Esophagus squamous epithelium (tissue), 5 donors: ENCODE measurements at places on chromosomes 11 and 22. TPM values are rescaled to one million over a fixed set of nuclear protein-coding genes. Genes with fewer than 3 reads are reported as not detected.

The ANKK1 gene
- 1.3 TPM for total RNA-seq

GRCh38 chr11:43952401-43953342 is 10.2 kb downstream of the C11orf96 start:
- H3K27ac ChIP-seq = no peak overlapping the region
- no peaks in the 10 kb centered on the region for H3K27me3 ChIP-seq
- H3K36me3 ChIP-seq = no peaks in the 10 kb centered on the region
- no peaks in the 10 kb centered on the region for H3K4me1 ChIP-seq
- DNase-seq = no peak

DNA sequence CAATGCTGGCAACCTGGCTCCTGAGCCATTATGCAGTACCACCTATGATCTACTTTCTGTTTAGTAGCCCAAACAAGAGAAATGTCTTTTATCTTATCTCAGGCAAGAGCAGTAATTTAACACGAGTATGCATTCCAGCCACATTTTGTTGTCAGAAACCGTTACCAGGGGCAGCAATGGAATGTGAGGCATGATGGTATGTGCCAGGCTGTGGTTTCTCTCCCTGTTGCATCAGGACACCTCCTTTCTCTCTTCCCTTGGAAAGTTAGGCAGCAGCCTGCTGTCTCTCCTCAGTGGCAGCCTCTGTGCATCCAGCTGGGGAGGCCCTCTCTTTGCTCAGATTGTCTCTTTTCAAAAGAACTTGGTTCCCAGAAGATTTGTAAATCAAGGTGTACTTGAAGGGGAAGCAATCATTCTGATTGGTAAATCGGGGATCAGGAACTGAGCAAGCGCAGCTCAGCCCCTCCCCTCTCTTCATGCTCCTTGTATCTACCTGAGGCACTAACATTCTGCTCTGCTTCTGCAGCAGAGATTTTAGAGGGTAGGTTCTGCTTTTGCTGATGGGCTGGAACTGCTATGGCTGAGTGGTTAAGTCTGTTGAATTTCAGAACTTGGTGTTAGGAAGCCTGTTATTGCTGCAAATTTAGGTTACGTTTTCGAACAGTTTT is 229.2 kb downstream of the ADAMTS15 start:
- no peaks in the 10 kb centered on the region for H3K27me3 ChIP-seq
- no peaks in the 10 kb centered on the region for H3K36me3 ChIP-seq
- H3K4me3 ChIP-seq = no peak overlapping the region
- no peak overlapping the region for H3K27ac ChIP-seq
- peaks cover 2% of the 10 kb centered on the region for H3K4me1 ChIP-seq
- DNase-seq = no peak

DNA sequence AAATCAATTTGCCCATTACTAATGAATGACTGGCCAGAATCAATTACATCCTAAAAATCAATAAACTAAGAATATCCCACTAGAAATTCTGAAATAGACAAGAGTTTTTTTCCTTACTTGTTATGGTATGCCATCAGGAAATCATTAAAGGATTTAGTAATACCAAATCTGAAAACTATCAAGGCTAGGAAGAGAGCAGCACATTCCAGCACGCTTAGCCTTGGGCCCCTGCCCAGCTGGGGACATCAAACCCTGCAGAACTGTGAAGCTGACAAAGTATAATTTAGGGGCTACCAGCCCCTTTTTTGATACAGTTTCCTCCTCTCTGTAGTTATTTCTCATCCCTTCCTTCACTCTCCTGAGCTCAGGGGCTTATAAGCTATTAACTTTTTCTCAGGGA is 247.8 kb upstream of the ZC3H12C start:
- H3K36me3 ChIP-seq = no peaks in the 10 kb centered on the region
- no peak for DNase-seq
- no peak overlapping the region for H3K27ac ChIP-seq
- H3K4me1 ChIP-seq = no peaks in the 10 kb centered on the region
- H3K4me3 ChIP-seq = no peak overlapping the region

DNA sequence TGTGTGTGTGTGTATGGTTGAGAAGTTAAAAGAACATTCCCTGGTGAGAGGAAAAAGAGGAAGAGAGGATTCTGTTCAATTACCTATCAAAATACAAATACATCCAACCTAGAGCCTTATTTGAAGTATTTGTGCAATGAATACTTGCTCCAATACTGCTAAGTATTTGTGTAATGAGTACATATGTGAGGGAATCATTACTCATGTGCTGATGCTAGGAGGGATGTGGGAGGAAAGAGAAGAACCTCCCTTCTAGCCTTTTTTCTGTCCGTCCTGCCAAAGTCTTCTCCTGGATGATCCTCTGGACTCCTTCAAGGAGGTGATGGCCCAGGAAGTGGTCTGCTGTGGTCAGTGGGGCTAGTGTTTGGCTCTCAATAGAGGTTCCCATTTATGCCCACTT is 36.0 kb upstream of the ACCSL start:
- H3K4me3 ChIP-seq = no peak overlapping the region
- H3K27me3 ChIP-seq = no peaks in the 10 kb centered on the region
- H3K36me3 ChIP-seq = no peaks in the 10 kb centered on the region
- no peak for DNase-seq
- no peaks in the 10 kb centered on the region for H3K4me1 ChIP-seq

GRCh38 chr22:23383491-23384361 is 196.4 kb downstream of the IGLL1 start:
- no peak for DNase-seq
- no peaks in the 10 kb centered on the region for H3K27me3 ChIP-seq
- no peak overlapping the region for H3K27ac ChIP-seq
- no peaks in the 10 kb centered on the region for H3K4me1 ChIP-seq
- H3K4me3 ChIP-seq = no peak overlapping the region

- H3K36me3 ChIP-seq = no peaks in the 10 kb centered on the region
- peak overlapping the region; percentile 32 for H3K27ac ChIP-seq
- DNase-seq = no peak
- H3K4me3 ChIP-seq = peak overlapping the region; percentile 47
- peaks cover 11% of the 10 kb centered on the region for H3K4me1 ChIP-seq
These were observed 1.7 kb downstream of the ADAMTS15 start for GRCh38 chr11:130449996-130450769.

The MUC6 gene
- not detected for total RNA-seq

DNA sequence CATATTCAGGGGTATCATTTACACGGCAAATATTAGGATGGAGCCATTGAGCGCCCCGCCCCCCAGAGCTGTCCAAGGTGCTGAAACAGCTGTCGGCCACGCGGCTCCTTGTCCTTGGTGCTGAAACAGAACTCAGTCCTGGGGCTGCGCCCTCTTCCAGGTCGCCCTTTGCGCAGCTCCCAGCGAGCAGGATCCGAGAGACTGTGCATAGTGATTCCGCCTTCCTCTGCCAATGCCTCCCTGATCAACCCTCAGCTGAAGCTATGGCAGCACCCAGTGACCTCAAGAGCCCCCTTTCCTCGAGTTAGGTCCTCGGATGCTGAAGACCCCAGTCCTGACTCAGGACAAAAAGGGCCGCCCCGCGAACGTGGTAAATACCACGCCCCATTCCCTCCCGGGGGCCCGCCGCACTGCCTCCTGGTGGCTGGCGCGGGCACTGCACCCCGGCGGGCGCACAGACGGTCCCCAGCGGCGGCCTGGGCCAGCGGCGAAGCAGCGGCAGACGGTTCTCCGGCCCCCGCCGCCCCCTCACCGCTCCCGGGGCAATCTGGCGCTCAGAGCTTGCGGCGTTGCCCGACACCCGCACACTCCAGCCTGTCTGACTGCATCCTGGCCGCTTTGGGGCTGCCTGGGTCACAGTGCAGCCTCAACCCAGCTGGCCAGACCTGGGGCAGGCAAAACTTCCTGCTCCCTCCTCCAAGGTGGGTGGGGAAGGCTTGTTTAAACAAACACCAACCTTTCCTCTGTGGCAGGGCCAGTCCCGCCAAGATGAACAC is 13.4 kb downstream of the SYT7 start:
- peaks cover 94% of the 10 kb centered on the region for H3K27me3 ChIP-seq
- DNase-seq = no peak
- H3K4me1 ChIP-seq = no peaks in the 10 kb centered on the region
- peak overlapping the region; percentile 6 for H3K4me3 ChIP-seq

DNA sequence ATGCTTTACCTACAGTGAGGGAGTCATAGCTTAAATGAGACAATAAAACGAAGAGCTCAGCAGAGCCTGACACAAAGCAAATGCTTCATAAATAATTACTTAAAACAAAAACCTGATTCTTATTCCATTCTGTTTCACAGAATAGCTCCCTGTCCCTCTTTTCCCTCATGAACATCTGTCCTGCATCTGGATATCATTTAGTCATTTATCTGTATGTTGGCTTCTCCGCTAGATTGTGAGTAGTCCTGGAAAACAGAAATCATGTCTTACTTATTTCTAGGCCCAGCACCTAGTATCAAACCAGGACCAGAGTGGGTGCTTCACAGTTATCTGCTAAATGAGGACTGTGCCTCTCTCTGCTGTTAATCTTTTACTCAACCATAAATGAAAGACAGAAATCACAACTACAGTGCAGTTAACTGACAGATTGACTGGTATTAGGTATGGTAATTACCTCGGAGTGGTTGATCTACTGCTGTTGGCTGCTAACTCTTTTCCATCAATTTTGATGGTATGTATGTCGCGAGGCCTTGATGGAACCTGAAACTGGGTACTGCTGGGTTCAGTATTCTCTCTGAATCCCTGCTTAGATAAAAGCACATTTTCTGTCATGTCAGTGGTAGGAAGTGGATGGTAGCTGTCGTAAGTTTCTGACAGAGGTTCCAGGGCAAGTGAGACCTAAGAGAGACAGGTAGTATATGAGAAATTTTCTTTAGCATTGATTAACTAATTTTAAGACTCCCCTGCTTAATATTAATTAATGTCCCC is 31.5 kb downstream of the C2CD3 start:
- H3K36me3 ChIP-seq = no peaks in the 10 kb centered on the region
- DNase-seq = no peak
- peak overlapping the region; percentile 52 for H3K27ac ChIP-seq

GRCh38 chr11:123482218-123482617 is 52.1 kb downstream of the GRAMD1B start:
- H3K4me3 ChIP-seq = no peak overlapping the region
- no peaks in the 10 kb centered on the region for H3K4me1 ChIP-seq
- H3K27ac ChIP-seq = no peak overlapping the region
- no peak for DNase-seq
- no peaks in the 10 kb centered on the region for H3K27me3 ChIP-seq

DNA sequence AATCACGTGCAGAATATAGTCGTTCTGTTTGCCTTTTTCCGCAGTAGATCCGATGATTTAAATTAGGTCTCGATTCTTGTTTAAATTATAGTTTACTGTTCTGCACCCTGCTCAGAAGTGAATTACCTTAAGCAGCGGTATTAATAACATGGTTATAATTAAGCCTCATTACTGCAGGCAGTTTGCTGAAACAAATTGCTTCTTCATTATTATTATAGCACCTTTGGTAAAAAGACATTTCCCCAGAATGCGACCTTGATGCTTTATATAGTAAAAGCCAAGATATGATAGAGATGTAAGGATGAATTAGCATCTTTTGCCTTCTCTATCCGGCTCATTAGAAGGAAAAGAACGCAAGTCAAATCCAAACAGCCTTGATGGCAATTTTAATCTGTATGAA is 625.2 kb upstream of the CADM1 start:
- no peak for DNase-seq
- no peaks in the 10 kb centered on the region for H3K27me3 ChIP-seq
- H3K4me3 ChIP-seq = no peak overlapping the region
- no peaks in the 10 kb centered on the region for H3K36me3 ChIP-seq
- no peaks in the 10 kb centered on the region for H3K4me1 ChIP-seq

The RBM14 gene
- 37.3 TPM for total RNA-seq

GRCh38 chr11:44364596-44364995 is 54.7 kb upstream of the ALX4 start:
- no peaks in the 10 kb centered on the region for H3K27me3 ChIP-seq
- no peaks in the 10 kb centered on the region for H3K4me1 ChIP-seq
- H3K4me3 ChIP-seq = no peak overlapping the region
- no peak for DNase-seq
- no peaks in the 10 kb centered on the region for H3K36me3 ChIP-seq

GRCh38 chr11:18203723-18204122 is 31.1 kb downstream of the MRGPRX4 start:
- DNase-seq = no peak
- no peak overlapping the region for H3K4me3 ChIP-seq
- no peaks in the 10 kb centered on the region for H3K36me3 ChIP-seq
- H3K27ac ChIP-seq = no peak overlapping the region

DNA sequence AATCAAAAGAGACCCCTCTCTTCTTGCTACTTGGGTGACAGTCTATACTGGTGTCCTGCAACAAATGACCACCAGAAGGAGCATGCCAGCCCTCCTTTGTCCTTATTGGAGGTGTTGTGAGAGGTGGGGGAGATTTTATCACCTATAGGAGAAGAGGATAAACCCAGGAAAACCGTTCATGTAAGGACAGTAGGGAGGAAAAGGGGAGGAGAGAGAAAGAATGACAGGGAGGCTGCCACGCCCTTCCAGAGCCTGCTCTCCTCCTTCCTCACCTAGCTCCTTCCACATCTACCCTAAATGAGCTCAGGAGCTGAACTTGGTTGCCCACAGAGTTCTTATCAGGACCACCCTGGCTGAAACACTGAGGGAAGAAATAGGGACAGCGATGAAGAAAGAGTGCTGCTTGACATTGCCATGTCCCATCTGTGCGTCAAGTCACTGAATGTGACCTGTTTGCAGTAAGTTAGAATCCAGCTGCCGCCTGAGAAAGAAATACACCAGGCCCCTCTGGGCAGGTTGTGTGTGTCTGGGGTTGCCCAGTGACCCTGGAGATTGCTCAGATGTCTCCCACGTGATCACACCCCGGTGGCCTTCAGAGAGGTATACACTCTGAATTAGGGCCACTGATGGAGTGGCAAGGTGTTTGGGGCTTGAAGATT is 40.4 kb upstream of the ETS1 start:
- no peak for DNase-seq
- no peaks in the 10 kb centered on the region for H3K27me3 ChIP-seq
- no peaks in the 10 kb centered on the region for H3K36me3 ChIP-seq
- no peaks in the 10 kb centered on the region for H3K4me1 ChIP-seq
- no peak overlapping the region for H3K4me3 ChIP-seq
- H3K27ac ChIP-seq = peak overlapping the region; percentile 54

DNA sequence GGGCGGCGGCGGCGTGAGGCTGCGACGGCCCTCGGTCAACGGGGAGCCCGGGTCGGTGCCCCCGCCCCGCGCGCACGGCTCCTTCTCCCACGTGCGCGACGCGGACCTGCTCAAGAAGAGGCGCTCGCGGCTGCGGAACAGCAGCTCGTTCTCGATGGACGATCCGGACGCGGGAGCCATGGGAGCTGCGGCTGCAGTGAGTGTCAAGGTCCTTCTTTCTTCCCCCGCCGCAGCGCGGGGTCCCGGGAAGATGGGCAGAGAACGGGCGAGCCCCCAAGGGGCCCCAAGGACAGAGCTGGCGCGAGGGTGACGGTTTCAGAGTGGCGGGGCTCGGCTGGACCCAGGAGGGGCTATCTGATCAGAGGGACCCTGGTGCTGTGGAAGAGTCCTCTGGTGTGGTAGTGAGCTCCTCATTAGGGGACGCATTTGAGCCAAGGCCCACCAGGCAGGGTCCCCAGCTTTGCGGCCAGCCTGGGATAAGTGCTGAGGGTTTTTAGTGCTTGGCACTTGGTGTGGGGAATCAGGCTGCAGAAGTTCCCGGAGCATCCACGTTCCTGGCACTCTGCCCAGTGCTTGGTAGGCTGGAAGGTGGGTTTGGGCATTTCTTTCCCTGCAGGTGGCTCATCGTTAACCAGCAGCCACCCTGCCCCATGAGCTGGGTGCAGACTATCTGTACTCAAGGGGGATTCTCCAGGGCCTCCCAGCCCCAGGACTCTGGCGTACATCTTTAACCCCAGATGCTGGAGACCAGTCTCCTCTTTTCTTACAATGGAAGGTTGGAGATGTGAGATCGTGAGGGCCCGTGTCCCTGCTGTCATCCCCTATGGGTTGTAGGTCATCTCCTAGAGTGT is 9.8 kb downstream of the EHBP1L1 start:
- no peak overlapping the region for H3K4me3 ChIP-seq
- peaks cover 32% of the 10 kb centered on the region for H3K4me1 ChIP-seq
- no peaks in the 10 kb centered on the region for H3K27me3 ChIP-seq
- no peak overlapping the region for H3K27ac ChIP-seq
- no peak for DNase-seq

The SCUBE1 gene
- 2.2 TPM for total RNA-seq
